Stimulated activated CD8-positive, alpha-beta memory T cell treated with anti-CD3 and anti-CD28 coated beads, Interleukin-7, amount 100 ng/mL, for 24 hours (primary cell): ENCODE measurements at places on chromosomes 4 and X.

DNA sequence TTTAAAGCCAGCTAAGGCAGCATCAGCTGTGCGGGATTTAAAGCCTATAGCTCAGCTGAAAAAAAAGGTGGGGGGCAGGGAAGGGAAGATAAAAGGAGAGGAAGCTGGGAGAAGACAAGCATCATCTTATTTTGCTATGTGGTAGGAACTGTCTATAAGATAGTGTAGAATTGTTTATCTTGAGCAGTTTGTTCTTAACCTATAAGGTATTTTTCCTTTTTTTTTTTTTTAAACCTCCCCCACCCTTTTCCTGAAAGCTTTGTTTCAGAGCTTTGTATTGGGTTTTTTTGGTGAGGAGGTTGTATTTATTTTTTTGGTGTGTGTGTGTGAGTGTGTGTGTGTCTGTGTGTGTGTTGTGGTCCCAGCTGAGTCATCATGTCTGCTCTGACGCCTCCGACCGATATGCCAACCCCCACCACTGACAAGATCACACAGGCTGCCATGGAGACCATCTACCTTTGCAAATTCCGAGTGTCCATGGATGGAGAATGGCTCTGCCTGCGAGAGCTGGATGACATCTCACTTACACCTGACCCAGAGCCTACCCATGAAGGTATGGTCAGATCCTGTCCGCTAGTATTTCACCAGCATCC, 531 bp downstream of the RUFY3 start:
- no peak for DNase-seq

- DNase-seq: no peak
These were observed 801.3 kb downstream of the IL1RAPL1 start for GRCh38 chrX:29388509-29388908.

GRCh38 chr4:1463927-1464540, 57.8 kb upstream of the NKX1-1 start:
- no peak for DNase-seq

DNA sequence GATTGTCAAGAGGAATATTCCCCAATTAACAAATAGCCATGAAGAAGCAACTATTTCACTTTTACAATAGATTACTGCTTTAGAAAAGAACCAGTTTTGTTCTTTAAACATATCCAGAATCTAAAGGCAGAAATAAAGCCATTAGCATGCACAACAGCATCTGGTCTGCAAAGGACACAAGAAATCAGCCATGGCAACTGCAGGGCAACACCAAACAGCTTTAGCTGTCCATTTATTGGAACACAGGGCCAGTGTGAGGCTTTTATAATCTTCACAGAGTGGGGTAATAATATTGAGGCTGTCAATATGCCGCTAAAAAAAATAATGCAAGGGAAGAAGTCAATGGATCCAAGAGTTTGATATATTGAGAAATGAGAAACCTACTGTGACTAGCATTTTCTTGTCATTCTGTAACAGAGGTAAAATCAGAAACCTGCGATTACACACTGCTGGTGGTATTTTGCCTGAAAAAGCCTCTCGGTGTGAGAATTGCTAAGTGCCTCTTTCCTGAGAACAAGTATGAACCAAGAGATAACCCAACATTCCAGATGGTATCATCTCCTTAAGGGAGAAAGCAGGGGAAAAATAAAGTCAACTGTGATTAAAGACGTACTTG, 2.7 kb upstream of the BANK1 start:
- no peak for DNase-seq

DNA sequence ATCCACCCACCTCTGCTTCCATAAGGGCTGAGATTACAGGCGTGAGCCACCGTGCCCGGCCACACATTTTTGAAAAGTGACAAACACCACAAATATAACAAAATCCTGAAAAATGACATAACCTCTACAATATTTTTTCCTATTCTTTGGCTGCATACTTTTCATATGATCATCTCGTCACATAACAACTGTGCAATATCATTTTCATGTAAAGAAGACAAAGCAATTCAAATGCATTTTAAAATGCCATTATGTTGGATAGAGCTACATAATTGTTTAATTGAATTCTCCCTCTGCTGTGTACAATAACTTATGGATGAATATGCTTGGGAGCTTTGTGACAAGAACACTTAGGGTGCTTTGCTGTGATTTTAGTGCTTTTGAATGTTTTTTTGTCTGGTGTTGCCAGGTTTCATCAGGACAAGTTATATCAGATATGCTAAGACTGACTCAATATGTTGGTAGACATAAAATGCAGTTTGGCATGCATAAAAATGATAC, 132.9 kb downstream of the CHIC2 start:
- DNase-seq: no peak

GRCh38 chrX:19747652-19748610, 139.5 kb downstream of the SH3KBP1 start:
- peak; percentile 30 for DNase-seq

DNA sequence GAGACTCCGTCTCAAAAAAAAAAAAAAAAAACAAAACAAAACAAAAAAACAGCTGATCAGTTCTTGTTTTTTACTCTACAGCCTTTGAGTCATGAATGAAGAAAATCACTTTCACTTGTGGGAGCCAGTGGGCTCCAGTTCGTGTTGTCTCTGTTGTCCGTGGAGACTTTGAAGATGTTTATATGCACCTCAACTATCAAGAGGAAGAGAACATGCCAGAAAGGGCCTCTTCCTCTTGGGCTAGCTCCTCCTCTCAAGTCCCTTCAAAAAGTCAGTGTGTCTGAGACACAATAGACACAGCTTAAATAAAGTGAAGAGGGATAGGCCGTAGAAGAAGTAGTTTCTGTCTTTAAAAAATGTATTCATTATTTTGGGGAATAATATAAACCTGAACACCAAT, 182.7 kb downstream of the KDR start:
- no peak for DNase-seq

GRCh38 chr4:163215896-163216295, 49.2 kb upstream of the NAF1 start:
- DNase-seq: no peak

DNA sequence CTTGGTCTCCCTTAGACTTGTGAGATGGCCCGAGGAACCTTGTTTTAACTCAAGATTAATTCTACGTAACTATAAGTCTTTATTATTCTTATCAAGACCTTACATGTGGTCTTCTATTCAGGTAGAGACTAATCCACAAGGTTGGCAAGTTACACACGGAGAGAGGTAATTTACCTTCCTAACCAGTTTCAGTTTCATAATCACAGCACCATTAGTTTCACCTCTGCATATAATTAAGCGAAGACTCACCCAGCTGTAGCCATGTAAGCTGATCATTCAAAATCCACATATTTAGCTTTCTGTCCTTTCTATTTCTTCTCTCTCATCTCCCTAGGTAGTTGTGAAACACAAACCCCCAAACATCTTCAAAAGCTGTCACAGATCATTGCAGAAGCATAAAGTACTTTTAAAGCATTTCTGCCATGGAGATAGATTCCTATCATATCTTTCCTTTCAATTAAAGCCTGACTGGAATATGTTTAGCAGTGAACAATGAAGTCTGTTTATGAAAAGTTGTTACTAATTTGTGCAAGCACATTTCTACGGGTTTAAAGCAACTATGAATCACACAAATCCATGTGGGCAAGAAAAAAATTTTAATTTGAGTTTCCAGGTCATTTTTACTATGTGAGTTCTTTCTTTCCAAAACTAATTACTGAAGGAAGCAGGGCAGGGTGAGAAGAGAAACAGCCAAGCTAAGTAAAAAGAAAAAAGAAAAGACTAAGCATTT, 78.5 kb downstream of the BTC start:
- no peak for DNase-seq

DNA sequence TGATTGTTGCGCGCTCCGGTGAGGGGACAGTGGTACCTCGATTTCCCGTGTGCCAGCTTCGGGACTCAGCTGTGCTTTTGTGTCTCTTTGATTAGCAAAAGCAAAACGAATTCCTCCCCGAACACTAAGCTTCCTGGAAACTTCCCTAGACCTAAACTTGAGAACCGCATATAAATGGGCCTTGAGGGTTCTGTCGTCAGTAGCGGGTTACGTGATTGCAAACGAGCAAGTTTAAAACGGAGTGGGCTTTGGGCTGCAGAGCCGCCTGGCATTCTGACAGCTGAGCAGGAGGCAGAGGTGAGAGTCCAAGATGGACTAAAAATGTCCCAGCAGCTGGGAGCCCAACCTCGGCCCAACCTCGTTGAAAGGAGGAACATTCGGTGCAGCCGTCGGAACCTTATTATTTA, 1.2 kb upstream of the TAPT1 start:
- DNase-seq: peak; percentile 2

DNA sequence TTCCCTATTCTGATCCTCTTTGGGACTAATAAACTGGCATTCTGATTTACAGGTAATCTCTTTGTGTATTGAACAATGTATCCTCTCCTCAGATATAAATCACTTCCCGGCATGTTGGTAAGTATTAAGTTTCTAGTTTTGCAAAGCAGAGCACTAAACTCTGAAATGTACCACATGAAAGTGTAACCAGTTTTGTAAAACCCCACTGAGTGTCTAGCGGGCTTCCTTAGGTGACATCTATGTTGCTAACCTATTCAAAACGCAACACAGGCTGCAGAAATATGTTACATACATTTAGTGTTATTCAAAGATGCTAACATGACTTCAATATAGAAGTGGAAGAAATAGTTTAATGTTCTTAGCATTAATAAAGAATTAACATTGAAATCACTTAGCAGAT, 25.2 kb downstream of the DNAJB14 start:
- DNase-seq: no peak
